AG04450 (cell line): ENCODE measurements at places on chromosomes 1 and 21.

DNA sequence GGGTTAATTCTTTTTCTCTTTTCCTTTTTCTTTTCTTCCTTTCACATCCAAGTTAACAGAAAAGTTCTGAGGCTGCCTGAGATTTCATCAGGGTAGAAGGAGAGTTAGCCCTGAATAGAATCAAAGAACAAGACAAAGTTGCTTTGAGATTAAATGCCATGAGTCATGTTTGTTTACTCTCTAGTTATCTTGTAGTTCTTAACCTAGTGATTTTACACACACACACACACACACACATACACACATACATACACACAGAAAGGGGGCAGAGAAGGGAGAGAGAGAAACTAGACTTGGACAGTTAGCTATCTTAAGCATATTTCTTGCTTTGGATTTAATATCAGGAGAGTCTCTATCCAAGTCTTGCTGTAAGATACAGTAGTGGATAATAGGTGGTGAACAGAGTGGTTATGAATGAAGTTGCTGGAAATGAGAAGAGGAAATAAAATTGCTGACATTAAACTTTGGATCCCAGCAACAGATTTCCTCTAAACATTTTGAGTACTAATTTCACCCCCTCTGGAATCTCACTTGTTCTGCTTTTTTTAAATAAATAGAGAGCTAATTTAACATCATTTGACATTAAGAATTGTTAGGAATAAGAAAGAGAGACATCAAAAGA, 19.9 kb downstream of the PLA2G4A start:
- no peak for DNase-seq

DNA sequence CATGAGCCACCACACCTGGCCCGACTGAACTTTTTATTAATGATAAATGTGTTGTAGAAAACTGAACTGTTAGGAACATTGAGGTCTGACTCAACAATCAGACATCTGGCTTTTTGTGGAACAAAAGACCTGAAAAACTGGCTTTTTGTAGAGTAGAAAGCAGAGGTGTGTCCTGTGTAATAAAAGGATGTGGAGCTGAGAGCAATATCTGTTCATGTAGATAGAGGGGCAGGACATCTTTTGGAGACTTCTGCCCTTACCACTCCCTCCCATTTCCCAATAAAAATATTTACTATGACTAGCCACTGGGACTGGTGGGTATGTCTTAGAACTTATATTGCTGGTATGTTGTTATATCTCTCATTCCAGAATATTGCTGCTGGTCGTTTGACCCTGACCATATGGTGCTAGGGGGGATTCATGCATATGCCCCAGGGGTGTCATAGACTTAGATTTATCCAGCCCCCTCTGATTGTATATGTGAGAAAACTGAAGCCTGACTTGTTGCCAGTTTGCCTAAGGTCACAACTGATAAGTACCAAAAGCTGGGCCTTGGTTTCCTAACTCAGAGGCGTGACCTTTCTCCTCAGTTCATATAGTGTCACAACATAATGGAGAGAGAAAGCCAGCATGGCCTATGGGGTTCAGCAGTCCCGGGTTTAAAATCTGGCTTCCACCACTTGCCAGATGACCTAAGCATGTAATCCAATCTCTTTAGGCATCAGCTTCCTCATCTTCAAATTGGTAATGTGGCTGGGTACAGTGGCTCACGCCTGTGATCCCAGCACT, 33.5 kb upstream of the PIGV start:
- DNase-seq = no peak

- DNase-seq = no peak
These were observed 8.9 kb downstream of the CAPZA1 start for GRCh38 chr1:112628516-112628915.

DNA sequence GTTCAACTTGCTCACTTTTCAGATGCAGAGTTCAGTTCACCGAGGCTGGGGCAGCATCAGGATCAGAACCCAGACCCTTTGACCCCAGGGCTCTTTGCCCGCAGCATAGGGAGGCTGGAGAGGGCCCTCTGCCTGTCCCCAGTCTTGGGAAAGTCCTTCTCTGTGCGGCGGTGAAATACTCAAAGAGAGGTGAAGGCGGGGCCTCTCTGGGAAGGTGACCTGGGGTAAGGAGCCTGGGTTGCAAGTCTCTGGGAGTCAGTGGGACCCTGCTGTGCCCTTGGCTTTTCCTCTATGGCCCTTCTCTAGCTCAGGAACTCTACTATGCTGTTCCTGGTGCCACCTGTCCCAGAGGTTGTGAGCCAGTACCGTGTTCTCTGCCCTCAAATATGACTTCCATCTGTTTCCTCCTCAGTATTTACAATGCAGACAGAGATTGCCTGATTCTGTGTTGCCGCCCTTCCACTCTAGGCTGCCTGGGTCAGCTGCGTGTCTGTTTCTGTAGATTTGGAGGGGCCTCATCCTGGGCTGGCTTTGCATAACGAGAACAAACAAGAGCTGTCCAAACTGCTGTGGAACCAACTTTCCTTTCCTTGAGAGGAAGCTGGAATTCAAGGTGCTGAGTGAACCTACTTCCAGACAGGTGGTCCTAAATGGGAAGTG, 18.7 kb upstream of the ZBTB21 start:
- DNase-seq = no peak

GRCh38 chr1:109777980-109778625, 14.4 kb upstream of the EPS8L3 start:
- no peak for DNase-seq

DNA sequence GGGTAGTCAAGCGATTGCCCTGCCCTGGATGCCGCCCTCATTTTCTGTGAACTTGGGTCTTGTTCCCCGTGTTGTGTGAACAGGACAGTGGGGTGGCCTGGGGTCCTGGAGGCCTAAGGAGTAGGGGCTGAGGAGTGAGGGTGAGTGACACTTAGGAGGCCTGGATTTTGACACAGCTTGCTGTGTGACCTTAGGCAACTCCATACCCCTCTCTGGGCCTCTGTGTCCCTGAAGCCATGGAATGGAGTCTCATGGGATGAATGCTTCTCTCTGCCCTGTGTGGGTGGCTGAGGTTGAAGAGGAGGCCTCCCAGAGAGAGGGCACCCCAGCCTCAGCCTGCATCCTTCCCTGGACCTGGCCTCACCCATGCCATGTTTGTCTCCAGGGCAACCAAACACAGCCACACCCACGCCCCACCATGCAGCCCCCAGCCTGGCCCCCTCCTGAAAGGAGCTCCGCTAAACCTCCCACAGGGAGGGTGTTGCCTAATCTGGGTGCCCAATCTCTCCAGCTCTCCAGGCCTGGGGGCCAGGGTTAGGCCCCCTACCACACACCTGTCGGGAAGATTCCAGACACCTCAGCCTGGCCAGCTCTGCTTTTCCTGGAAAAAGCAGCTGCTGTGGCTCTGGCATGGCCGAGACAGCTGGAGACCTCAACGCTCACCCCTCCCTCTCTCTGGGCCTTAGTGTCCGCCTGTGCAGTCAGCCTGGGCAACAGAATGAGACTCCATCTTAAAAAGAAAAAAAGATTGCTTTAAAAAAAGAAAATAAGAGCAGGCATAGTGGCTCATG, 9.9 kb downstream of the MYOM3 start:
- DNase-seq = no peak

DNA sequence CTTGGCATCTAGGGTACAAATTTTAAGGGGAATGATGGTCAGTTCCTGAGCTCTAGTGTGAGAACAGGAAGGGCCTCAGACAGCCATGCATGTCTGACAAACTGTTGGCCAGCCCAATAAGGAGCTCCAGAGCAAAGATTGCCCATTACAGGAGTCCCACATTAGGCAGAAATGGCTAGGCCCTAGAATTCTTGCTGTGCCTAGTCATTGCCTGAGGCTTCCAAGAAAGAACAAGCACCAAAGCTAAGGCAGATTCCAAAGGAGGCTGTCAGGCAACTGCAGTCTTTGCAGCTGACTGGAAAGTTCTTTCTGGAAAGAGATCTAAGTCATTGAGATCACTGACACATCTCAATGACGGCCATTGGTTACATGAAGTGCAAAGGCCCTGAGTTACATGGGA, 3.9 kb upstream of the STIL start:
- peak; percentile 72 for DNase-seq

- DNase-seq = no peak
These were observed 92.9 kb upstream of the BARHL2 start for GRCh38 chr1:90809996-90810395.

- no peak for DNase-seq
These were observed 759 bp downstream of the AHCTF1 start for GRCh38 chr1:246930830-246931548.

- no peak for DNase-seq
These were observed 33.1 kb downstream of the UBE2U start for GRCh38 chr1:64236541-64236954.

DNA sequence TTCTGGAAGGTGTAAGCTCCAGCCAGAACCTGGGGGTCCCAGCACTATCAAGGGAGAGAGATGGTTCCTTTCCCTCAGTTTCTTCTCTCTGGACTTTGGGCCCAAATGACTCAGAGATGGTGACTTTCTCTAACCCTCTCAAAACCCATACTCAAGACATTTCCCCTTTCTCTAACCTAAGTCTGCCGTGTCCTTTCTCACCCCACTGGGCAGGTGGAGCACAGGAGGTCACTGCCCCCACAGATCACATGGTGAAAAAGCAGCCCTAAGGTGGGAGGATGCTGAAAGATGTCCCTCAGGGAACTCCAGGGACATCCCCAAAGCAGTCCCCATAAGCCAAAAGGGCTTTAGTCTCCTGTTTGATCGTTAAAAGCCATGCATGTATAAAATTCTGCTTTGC, 173.7 kb downstream of the HIVEP3 start:
- DNase-seq = no peak

DNA sequence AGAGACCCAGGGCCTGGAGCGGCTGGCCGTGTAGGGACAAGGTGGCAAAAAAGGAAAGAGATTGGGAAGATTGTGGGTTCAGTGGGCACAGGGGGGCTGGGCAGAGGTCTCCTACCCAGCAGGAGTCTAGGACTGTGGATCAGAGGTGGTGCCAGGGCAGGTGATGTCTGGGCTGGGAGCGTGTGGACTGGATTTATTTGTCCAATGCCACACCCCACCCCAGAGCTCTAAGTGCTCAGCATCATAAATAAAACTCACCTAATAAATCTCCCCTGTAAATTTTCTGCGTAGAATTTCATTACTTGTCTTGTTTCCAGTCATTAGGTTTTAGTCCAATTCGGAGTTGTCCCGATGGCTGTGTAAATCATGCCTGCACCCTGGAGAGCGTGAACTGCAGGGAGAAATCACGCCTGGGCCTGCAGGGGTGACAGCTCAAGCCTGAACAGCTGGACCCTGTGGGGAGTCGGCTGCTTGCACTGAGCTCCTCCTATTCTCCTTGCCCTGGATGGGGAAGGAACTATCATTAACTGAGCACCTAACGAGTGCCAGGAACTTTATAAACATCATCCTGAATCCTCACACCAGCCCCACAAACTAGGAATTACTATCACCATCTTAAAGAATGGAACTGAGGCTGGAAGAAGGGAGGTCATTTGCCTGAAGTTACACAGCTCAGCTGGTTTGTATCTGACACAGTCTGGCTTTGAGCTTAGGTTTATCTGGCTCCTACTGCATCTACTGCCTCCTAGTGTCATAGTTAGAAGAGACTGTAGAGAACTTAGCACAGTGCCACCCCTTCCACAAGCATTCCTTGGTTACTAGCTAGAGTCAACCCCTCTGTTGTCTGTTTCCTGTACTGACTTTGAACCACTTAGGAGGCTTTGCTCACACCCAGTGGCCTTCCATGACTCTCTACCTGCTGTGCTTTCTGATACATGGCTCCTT, 25.0 kb upstream of the POU3F1 start:
- DNase-seq = no peak

DNA sequence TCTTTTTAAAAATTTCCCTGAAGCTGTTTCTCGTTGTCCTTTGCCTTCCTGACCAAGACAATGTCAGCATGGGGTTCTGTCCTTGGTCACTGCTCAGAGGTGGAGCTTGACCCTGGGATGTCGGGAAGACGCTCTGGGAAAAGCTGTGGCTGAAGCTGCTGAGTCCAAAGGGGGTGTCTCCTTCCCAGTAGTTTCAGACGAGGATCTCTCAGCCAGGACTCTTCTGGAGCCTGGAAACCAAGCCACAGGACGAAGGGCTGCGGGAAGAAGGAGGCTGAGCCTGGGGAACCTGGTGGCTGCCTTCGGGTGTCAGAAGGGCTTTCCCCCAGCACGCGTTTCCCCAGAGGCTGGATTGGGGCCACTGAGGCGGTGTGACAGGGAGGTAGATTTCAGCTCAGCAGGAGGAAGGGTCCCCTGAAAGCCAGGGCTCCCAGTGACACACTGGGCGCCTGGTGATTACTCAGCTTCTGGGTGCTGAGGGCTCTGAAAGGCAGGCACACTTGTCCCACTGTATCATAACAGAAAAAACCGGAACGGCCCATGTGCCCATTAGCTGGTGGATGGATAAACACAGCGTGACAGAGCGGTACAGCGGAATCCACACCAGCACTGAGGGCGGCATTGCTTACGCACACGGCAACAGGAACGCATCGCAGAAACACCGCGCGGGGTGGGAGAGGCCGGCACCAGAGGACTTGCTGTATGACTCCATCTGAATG, 5.0 kb upstream of the KRTAP12-1 start:
- no peak for DNase-seq

DNA sequence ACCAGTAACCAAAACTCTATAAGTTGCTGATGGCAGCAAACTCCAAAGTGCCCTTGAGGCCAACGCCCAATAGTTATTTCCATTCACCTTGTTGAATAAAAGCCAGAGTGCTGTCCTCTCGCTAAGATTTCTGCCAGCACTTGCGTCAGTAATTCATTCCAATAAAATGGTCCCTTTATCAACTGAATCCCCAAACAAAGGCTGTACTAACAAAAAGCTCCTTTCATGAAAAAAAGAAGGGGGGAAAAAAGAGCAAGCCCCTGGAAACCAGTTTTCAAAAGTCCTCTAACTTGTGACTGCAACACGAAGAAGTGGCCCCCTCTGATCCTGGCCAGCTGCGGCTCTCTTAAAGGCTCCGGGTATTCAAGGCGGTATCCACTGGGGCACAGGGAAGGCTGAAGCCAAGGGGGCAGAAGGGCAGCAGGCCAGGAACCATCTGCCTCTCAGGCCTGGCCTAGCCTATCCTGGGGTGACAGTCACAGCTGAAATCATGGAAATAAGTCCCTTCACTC, 55.8 kb upstream of the ZNF326 start:
- no peak for DNase-seq

DNA sequence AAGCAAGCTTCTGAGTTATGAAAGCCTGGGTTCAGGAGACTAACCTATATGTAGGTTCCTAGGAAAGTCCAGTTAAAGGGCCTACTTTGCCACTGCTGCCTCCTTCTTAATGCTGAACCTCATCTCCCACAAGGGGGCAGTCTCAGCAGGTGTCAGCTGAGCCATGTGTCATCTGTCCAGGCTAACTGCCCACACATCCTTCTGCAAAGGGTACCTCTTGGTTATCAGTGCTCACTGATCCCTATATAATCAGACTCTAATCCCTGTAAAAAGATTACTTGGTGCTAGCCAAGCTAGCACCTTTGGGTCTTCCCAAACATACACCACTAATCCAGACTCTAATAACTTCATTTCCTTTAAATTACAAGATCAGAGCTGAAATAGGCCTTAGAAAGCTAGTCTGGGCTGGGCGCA, 9.0 kb downstream of the PRDX1 start:
- no peak for DNase-seq
